Substantia nigra (tissue), 51 donors: ENCODE measurements at places on chromosomes 1 and 21.

GRCh38 chr1:55854911-55855310 is 639.7 kb upstream of the USP24 start:
- no peak for DNase-seq

DNA sequence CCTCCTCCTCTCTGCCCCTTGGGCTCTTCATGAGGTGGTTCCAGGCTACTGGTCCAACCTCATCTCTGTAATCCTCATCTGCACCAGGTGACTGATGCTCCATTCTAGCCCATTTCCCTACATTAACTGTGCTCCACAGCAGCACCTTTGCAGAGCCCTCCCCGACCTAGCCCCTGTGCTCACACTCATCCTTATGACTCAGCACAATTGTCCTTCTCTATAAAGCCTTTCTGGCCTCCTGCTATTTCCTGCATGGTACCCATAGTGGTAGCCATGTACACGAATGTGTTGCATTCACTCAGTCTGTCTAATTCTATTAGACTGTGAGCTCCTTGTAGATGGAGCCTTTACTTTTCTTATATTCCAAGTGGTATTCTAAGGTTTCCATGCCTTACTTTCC is 339.0 kb downstream of the DISC1 start:
- DNase-seq: no peak

- no peak for DNase-seq
These were observed 105.0 kb upstream of the PGBD5 start for GRCh38 chr1:230531103-230531502.

- DNase-seq: no peak
These were observed 18.1 kb upstream of the EPS8L3 start for GRCh38 chr1:109781806-109782205.

DNA sequence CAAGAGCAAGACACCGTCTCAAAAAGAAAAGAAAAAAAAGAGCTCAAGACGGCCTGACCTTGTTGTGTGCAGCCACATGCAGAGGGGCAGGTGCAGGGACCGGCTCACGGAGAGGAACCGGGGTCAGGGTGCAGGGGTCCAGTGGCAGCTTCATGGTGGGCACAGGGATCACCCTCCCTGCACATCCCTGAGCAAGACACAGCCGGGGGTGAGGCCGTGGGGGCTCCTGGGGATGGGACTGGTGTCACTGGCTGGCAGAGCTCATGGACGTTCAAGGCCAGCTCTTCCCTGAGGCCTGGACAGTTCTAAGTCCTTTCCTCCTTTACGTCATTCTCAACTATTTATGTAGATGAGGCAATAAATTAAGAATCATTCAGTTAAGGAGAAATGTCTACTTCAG is 6.6 kb upstream of the TMEM240 start:
- DNase-seq: no peak
